ENCODE measurements at places on chromosomes 6 and 20.

DNA sequence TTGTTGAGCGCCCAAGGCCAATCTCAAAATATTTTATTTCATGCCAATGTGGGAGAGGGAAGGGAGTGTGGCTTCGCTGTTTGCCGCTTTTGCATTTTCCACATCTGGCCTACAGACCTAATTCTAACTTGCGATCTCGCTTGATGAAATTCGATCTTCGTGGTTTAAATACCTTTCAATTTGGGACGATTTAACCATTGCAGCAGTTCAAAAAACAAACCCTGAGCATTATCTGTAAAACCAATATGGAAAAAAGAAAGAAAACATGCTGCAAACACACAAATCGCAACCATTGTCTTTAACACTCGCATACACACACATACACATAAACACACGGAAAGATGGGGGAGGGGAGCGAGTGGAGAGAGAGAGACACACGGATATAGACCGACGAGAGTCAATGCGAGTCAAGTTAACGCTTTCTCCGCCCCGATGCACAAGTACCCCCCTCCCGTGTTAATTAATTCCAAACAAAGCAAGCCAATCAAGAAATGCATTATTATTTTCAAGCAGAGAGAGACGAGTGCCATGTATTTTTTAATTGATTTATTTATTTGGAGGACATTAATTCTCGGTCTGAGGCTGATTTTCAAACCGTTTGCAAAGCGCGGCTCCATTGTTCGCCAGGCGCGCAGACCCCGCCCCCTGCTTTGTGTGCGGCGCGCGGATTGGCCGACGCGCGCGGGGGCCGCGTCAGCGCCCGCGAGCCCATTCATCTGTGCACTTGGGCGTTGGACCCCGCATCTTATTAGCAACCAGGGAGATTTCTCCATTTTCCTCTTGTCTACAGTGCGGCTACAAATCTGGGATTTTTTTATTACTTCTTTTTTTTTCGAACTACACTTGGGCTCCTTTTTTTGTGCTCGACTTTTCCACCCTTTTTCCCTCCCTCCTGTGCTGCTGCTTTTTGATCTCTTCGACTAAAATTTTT is at the start of gene MARCKS:
Gene MARCKS (plus strand): TSS at position 721 of the 931 bp plus-strand sequence. CDS start 401 bp downstream, outside the sequence.
- ATAC-seq = peak; percentile 61

DNA sequence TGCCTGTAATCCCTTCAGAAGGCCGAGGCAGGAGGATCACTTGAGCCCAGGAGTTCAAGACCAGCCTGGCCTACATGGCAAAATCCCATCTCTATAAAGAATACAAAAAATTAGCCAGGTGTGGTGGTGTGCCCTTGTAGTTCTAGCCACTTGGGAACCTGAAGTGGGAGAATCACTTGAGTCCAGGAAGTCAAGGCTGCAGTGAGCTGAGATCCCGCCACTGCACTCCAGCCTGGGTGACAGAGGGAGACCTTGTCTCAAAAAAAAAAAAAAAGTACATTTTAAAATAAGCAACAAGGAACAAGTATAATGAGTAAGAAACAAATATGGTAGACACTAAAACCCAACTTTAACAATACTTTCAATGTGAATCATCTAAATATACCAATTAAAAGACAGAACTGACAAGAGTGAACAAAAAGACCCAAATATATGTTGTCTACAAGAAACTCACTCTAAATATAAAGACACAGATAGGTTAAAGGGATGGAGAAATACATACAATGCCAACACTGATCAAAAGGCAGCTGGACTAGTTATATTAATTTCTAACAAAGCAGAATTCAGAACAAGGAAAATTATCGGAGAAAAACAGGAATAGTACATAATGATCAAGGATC is 37.7 kb downstream of the RANBP9 start:
- no peak for ATAC-seq

DNA sequence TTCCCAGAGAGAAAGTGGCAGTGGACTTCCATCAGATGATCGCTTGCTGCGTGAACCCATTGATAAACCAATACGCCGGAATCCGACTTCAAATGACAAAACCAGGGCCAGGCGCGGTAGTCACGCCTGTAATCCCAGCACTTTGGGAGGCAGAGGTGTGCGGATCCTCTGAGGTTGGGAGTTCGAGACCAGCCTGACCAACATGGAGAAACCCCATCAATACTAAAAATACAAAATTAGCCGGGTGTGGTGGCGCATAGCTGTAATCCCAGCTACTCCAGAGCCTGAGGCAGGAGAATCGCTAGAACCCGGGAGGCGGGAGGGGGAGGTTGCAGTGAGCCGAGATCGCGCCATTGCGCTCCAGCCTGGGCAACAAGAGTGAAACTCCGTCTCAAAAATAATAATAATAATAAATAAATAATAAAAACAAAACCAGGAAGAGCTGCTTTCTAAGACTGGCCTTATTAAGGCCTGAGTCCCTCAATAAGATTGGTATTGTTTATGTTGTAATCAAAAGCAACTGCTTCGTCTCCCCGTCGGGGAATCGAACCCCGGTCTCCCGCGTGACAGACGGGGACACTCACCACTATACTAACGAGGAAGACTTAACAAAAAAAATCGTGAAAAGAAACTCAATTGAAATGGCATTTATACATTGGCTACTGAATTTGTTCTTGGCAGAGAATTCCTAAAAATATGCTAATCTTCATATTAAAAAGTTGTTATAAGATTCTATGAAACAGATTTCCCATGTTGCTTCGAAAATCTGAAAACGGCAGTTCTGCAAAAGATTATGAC is 110.2 kb upstream of the ZNF184 start:
- peak; percentile 83 for ATAC-seq

- peak; percentile 99 for ATAC-seq
These were observed at the start of gene UBE2C for GRCh38 chr20:45812157-45813005. Gene UBE2C (plus strand): TSS chr20:45812644. CDS start chr20:45812696, 52 bp downstream.

DNA sequence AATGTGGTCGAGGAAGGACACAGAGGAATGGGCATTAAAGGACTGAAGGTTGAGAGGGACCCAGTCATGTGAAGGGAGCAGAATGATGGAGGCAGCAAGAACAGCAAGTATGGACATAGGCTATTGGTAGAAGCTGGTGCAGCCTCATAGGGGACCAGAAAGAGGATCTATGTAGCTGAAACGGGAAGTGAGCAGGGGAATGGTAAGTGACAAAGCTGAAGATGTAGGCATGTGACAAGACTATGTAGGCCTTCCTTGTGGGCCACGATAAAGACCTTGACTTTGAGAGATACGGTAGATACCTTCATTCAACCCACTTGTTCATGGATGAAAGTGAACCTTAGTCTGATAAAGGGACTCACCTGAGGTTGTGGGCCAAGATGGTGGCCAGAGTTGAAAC is 3.5 kb downstream of the CTNNBL1 start:
- ATAC-seq = no peak

- no peak for ATAC-seq
These were observed 2.4 kb upstream of the KHDC1L start for GRCh38 chr6:73227606-73228255.

DNA sequence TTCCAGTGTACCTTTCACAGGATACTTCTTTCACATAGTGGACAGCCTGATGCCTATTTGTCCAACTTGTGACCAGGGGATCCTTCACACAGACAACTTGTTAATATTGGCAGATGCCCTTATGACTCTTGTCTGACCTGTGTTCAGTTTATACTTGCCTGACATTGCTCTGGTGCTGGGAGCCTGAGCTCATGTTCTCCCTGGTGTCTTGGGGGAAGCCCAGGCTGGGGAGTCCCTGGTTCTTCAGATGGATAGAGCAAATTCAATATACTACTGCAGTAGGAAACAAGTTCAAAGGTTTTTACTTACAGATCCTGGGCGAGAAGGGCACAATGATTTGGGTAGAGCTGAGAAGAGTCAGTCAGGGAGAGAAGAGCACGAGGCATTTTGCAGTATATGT is 76.1 kb downstream of the NKAIN2 start:
- ATAC-seq = no peak

- ATAC-seq = peak; percentile 47
These were observed 32.2 kb downstream of the ILRUN start for GRCh38 chr6:34664256-34664971.

DNA sequence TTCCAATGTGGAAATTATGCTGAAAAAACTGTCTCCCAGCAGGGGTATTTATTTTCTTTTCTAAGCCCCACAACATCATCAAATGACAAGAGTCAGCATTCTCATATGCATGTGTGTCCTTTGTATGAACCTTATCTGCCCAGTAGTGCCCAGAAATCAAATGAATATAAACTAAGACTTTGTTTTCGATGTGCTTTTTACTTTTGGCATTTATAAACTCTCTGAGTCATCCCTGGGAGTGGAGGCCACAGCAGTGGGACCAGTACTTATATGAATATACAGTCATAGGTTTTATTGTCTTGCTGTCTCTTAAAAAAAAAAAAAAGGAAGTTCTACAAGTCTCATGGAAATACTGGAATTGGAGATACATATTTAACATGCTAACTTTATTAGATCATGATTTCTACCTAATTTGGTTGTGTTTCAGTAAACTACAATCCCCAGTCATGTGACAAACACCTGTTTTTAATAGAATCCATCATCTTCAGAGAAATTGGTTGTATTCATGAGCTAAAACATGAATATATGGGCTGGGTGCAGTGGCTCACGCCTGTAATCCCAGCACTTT is 99.2 kb upstream of the TMEM181 start:
- peak; percentile 89 for ATAC-seq

DNA sequence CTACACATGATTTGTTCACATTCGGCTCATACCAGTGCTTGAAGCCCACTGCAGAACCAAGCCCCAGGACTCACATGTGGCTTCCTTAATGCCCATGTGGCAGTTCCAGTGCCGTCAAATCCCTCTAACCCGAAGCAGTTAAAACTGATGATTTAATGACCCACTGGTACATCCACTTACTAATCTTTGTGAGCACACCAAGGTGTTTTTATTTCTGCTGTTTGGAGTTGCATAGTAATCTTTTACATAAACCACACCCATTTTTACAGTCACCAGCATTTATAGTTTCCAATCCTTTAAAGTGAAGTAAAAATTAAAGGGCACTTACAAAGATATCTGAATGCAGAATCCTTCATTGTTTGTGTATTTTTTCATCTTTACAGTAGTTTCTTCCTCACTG is 232.0 kb downstream of the ANKRD60 start:
- no peak for ATAC-seq

All from SK-N-SH treated with all-trans-retinoic acid at 6 μM for 48 hours (cell line).